ENCODE measurements at places on chromosomes 11 and 22.

DNA sequence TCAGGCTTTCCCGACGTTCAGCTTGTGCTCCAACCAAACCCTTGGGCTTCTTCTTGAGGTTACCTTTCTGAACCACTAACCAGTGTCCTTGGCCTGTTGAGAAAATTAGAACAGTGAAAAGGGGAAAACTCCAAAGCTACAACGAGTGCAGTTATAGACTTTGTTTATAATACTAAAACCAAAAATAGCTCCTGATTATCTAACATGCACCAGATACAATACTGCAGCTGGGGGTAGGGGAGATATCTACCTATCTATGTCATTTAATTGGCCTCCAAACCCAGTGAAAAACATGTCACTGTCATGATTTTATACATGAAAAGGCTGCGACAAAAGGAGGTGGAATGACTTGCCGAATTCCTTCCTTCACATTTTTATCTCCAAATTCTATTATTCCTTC, 11.9 kb downstream of the XRRA1 start:
- no peak for DNase-seq

DNA sequence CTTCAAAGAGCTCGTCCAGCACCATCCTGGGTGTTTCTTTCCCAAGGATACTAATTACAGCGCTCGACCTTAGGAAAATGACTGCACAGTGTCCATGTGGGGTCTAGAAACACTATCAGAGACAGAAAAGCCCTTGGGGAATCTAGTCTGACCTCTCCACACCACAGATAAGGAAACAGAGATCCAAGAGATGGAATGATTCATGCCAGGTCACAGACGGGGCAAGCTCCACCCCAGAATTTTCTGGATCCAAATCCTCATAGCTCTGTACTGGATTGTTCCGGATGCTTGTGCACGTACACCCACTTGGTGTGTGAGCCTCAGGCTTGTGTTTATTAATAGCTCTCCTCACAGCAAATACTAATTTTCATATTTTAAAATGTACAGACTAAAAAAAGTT, 11.3 kb downstream of the ABTB2 start:
- no peak for DNase-seq

GRCh38 chr11:24122291-24122690, 374.6 kb upstream of the LUZP2 start:
- DNase-seq = no peak

DNA sequence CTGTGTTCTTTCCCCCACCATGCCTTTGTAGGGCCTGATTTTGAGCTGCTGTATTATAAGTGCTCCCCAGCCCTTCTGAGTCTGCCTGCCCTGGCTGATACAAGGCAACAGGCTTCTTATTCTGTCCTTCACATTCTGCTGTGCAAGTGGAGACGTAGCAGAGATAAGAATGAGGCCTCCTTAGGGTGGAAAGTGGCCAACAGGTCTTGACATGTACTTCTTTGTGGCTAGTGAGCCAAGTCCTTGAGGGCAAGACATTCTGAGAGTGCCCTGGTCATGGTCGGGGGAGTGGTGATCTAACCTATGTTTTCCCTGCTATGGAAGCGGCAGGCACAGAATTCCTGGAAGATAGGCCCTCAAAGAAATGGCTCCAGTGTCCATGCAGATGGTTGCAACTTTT, 235.7 kb upstream of the CADM1 start:
- no peak for DNase-seq

DNA sequence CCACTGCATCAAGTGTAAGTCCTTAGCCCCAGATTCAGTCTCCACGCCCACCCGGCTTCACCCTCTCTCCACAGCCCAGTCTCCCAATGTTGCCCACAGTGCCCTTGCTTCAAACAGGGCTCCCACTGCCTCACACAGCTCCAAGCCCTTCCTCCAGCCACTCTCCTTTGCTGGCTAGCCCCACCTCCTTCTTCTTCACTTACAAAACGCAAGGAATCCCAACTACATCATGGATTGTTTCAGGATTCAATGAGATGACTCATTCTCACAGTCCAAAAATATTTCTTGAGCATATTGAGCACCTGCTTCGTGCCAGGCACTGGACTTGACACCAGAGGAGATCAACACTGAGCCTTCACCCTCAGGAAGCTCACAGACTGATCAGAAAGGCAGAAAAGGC, 533.5 kb downstream of the BUD13 start:
- DNase-seq = no peak

DNA sequence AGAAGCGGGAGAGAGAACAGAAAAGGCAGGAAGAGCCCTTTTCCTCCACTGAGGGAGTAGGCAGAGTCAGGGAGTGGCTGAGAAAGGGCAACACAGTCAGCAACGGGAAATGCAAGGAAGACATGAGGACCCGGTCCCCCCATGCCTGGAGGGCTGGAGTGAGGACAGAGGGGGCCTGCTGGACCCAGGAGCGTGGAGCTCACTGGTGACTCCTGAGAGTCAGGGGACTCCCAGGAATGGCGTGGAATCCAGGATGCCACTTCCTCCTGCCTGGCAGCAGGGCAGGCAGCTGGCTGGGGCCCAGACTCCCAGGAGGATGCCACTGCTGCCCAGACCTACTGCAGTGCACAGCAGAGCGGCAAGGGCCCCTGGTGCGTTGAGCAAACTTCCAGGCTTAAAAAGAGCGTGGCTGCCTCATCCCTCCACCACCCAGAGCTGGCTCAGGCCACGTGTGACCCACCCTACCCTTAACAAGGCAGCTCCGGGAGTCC, 11.3 kb downstream of the C11orf21 start:
- no peak for DNase-seq

GRCh38 chr11:8018484-8019313, 31.6 kb downstream of the EIF3F start:
- DNase-seq = peak; percentile 34

DNA sequence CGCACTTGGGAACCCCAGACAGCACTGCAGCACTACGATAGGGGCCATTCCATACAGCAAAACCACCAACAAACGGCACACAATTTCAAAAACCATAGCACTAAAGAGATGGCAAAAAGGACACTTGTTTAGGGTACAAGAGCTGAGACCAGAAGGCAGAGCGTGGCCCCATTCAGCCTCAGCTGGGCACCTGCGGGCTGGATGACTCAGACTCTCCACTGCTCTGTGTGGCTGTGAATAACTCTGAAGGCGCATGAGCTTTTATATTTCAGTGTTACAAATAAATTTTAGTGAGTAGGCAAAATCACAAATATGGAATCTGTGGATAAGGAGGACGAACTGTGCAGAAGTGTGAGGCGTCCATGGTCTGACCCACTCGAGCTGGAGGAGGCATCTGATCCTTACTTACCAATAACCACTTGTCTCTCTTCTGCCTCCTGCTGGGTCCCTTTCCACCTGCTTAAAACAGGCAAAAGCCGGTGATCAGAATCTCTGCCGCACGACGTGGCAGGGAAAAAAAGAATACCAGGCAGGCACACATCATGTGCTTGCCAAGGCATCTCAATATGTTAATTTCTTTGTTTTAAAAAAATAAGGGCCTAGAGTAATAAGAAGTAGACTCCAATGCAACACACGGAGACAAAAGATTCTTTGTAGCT, 325.7 kb downstream of the SHANK2 start:
- DNase-seq = no peak

GRCh38 chr22:46053563-46054090, 76.7 kb upstream of the WNT7B start:
- DNase-seq = peak; percentile 78

GRCh38 chr22:21816472-21816786, 51.0 kb downstream of the MAPK1 start:
- DNase-seq = no peak

Measured in dermis microvascular lymphatic vessel endothelial cell (primary cell).